ENCODE measurements at places on chromosomes 13 and 19.

DNA sequence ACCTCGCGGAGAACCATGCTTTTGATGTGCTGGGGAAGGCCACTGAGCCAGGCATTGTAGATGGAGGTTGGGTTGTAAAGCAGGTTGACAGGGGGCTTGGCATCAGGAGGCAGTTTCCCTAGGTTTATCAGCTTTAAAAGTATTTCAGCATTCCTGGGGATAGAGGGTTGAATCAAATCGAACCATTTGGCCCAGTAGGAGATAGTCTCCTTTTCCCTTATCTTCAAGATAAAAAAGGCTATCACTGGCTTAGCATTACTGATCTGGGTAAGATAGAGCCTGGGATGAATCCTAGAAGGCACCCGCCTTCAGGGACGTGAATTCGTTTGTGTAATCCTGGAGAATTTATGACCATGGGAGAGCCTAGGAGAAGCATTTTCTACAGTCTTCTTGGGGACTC is 30.6 kb downstream of the SLC6A16 start:
- no peak for DNase-seq

GRCh38 chr19:33781996-33782395 is 14.7 kb upstream of the KCTD15 start:
- no peak for DNase-seq

- no peak for DNase-seq
Measured at GRCh38 chr13:94311893-94312292, 167.6 kb downstream of the DCT start.

GRCh38 chr13:39058040-39058439 is 19.8 kb downstream of the NHLRC3 start:
- DNase-seq, result no peak

GRCh38 chr13:31943591-31943990 is 88.0 kb upstream of the FRY start:
- no peak for DNase-seq

Measured in MCF 10A (cell line).